ENCODE measurements at places on chromosomes 16 and 17.
A peak's percentile ranks its signal among the peaks of the same experiment; 100 is the strongest.

DNA sequence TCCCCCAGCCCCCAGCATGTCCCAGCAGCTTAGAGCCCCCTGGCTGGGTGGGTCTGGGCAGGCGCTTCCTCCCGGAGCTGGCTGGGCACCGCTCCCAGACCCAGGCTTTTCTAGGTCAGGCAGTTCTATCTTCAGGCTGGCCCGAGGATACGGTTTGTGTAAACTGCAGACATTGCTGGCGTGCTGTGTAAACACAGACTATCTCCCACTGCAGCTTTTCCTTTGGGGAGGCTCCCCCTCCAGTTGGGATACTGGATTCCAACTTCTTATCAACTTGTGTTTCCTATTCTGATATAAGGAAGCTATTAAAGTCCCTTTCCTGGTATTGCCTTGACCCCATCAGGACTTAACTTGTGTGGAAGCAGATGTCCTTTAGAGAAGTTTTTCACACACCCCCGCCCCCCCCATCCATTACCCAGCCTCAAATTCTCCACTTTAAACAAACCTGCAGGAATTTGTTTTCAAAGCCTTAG is 18.3 kb upstream of the GNA13 start:
- DNase-seq = no peak

- no peak for DNase-seq
These were observed 12.6 kb downstream of the MAP2K3 start for GRCh38 chr17:21297026-21297520.

DNA sequence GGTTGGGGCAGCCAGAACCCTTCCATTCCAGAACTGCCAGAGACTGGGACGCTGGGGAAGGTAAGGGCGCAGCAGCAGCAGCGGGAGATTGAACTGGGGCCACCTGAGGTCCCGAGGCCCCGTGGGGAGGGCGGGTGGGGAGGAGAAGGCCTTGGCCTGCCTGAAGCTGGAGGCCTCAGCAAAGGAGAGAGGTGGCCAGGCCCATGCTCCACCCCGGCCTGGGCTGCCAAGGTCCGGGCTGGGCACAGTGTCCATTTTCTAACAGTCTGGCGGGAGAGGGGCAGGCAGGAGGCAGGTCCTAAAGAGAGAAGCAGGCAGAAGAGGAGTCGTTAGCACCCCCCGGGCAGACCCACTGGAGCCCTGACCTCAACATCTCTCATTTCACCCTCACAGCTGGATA is 1.1 kb upstream of the GDPD3 start:
- no peak for DNase-seq

- DNase-seq = no peak
These were observed 10.4 kb upstream of the CUEDC1 start for GRCh38 chr17:57965521-57966160.

DNA sequence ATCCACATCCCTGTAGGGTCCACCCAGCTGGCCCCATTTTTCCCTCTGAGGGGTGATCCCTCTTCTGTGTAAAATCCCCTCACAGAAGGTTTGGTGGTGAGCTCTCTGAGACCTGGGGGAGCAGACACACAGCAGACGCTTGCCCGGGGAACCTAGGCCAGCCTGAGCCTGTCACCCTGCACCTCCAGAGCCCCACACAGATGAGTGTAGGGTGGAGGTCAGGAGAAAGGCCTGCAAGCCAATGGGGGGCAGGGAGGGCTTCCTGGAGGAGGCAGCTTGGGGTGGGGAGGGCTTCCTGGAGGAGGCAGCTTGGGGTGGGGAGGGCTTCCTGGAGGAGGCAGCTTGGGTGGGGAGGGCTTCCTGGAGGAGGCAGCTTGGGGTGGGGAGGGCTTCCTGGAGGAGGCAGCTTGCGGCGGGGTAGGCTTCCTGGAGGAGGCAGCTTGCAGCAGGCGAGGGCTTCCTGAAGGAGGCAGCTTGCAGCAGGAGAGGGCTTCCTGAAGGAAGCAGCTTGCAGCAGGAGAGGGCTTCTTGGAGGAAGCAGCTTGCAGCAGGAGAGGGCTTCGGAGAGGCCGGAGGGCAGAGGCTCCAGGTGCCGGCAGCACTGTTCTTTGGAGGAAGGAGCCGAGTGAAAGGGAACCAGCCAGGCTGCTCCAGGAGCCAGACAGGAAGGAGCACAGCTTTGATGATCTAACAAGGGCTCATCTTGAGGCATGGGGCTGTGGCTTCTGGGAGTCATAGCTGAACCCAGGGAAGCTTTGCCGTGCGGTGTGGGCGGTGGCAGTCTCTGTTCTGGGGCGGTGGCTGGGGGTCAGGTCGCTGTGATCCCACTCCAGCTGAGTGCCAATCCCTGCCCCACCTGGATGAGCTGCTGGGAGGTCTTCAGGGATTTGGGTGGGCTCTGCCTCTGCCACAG is 83.7 kb upstream of the ZNF469 start:
- DNase-seq = no peak

DNA sequence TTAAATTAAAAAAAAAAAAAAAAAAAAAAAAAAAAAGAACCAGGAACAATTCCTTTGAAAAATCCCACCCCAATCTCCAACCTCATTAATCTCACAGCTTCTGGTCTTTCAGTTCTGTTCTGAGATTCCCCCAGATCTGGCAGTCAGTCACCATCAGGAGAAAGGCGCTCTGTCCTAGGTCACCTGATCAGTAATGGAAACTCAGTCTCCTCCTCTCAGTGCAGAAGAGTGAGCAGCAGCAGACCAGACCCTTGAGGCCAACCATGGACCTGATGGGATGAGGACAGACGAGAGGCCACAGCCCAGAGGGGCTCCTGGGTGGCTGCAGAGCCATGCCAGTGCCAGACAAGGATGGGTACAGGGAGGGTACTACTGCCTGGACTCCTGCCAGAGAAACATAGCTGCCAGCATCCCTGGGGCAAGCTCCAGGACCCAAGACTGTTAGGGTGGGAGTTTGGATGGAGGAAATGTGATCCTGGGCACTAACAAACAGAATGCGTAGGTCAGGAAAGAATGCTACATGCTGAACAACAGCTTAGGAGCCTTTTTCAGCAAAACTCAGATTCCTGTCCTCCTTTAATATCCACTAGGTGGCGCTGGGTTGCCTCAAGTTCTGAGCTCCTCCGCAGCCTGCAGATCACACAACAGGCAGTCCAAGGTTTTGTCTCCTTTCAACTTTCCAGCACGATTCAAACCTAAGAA is 28.7 kb downstream of the MPG start:
- peak; percentile 69 for DNase-seq

Data from germinal center (tissue), 1 donor.